ENCODE measurements at places on chromosomes 6 and 20. TPM values are rescaled to one million over a fixed set of nuclear protein-coding genes. Genes with fewer than 3 reads are reported as not detected.

Gene GHRH
- not detected for total RNA-seq

Gene BLCAP
- 36.8 TPM for total RNA-seq

Gene MYMX
- total RNA-seq = 0.13 TPM

Gene NAPB
- total RNA-seq = 11.4 TPM

Gene TM9SF4
- 32.5 TPM for total RNA-seq

Gene CALHM4
- 0.28 TPM for total RNA-seq

Gene COL12A1
- 5.8 TPM for total RNA-seq

Gene MACROD2
- 0.95 TPM for total RNA-seq

Gene LY6G6C
- not detected for total RNA-seq
